Endothelial cell (in vitro differentiated cells): ENCODE measurements at places on chromosomes 11 and 22. TPM values are rescaled to one million over a fixed set of nuclear protein-coding genes. Genes with fewer than 3 reads are reported as not detected.

GRCh38 chr11:92834296-92835020 is 135.0 kb upstream of the MTNR1B start:
- H3K27ac ChIP-seq, result no peak overlapping the region
- no peak overlapping the region for H3K4me3 ChIP-seq
- no peaks in the 10 kb centered on the region for H3K27me3 ChIP-seq
- H3K4me1 ChIP-seq, result peaks cover 16% of the 10 kb centered on the region
- no peaks in the 10 kb centered on the region for H3K36me3 ChIP-seq
- no peak for DNase-seq

GRCh38 chr11:128415539-128415938 is 171.8 kb downstream of the ETS1 start:
- H3K27ac ChIP-seq, result no peak overlapping the region
- H3K27me3 ChIP-seq, result no peaks in the 10 kb centered on the region
- H3K4me1 ChIP-seq, result peaks cover 9% of the 10 kb centered on the region

GRCh38 chr22:22666307-22667091 is 22.1 kb downstream of the GGTLC2 start:
- no peaks in the 10 kb centered on the region for H3K27me3 ChIP-seq
- DNase-seq, result peak; percentile 66
- no peak overlapping the region for H3K27ac ChIP-seq
- no peaks in the 10 kb centered on the region for H3K4me1 ChIP-seq

GRCh38 chr22:35397095-35397904 is 2.6 kb upstream of the MCM5 start:
- no peaks in the 10 kb centered on the region for H3K36me3 ChIP-seq
- peak overlapping the region; percentile 98 for H3K27ac ChIP-seq
- H3K4me1 ChIP-seq, result peaks cover 24% of the 10 kb centered on the region
- no peak overlapping the region for H3K4me3 ChIP-seq
- peaks cover 12% of the 10 kb centered on the region for H3K27me3 ChIP-seq
- no peak for DNase-seq

DNA sequence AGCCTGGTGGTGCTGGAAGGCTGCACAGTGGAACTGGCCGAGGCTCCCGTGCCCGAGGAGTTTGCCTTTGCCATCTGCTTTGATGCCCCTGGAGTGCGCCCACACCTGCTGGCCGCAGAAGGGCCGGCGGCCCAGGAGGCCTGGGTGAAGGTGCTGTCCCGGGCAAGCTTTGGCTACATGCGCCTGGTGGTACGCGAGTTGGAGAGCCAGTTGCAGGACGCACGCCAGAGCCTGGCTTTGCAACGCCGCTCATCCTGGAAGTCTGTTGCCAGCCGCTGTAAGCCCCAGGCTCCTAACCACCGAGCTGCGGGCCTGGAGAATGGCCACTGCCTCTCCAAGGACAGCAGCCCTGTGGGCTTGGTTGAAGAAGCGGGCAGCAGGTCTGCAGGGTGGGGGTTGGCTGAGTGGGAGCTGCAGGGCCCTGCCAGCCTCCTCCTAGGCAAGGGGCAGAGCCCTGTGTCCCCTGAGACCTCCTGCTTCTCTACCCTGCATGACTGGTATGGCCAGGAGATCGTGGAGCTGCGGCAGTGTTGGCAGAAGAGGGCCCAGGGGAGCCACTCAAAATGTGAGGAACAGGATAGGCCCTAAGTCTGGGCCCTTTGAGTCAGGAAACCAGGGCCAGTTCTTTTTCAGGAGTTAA is 1.9 kb upstream of the SMDT1 start:
- H3K27me3 ChIP-seq, result peaks cover 11% of the 10 kb centered on the region
- peaks cover 7% of the 10 kb centered on the region for H3K36me3 ChIP-seq
- H3K4me3 ChIP-seq, result no peak overlapping the region
- no peak overlapping the region for H3K27ac ChIP-seq

ZPR1 gene
- 33.4 TPM for total RNA-seq

EIF3M gene
- total RNA-seq, result 235 TPM
